K562 (cell line): ENCODE measurements at places on chromosomes 6 and 20. TPM values are rescaled to one million over a fixed set of nuclear protein-coding genes. Genes with fewer than 3 reads are reported as not detected.

DNA sequence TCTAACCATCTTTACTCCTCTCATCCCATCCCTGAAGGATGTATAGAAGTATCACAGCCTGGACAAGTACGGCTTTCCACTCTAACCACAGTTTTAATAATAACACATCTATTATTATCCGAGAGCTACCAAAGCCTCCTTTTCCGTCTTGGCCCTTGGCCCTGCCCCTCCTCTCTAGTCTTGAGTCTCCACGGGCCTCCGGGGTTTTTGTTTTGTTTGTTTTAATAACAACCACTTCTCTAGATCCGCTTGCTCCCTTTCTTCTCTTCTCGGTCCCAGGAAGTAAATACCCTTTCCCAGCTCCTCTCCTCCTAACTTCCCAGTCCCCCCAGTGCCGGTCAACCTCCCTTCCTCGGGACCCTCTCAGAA is 661 bp downstream of the LCA5 start:
- DNase-seq = peak; percentile 32

DNA sequence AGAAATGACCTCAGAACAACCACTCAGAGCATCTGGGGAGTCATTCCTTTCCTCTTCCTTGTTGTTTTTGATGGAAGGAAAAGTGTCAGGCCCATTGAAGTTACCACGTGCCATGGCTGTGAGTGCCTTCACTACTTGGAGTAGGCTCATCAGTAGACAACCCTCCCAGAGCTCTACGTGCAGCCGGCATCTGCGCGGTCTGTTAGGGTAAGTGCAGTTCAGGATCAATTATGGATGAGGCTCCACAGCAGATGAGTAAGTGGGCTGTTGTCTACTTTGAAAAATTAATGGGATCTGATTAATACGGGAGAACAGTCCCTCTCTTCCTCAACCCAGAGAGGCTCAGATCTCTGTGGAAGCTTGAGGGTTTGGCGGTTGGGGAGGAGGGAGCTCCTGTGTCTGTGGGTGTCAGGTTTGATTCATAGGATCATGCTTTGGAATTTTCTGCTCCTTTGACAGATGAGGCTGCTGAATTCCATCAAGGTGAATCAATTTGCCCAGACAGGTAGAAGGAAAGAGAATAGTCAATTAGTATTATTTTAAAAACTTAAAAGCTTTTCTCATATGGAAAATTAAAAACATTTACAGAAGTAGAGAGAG is 93.8 kb upstream of the TOX2 start:
- no peak for DNase-seq

DNA sequence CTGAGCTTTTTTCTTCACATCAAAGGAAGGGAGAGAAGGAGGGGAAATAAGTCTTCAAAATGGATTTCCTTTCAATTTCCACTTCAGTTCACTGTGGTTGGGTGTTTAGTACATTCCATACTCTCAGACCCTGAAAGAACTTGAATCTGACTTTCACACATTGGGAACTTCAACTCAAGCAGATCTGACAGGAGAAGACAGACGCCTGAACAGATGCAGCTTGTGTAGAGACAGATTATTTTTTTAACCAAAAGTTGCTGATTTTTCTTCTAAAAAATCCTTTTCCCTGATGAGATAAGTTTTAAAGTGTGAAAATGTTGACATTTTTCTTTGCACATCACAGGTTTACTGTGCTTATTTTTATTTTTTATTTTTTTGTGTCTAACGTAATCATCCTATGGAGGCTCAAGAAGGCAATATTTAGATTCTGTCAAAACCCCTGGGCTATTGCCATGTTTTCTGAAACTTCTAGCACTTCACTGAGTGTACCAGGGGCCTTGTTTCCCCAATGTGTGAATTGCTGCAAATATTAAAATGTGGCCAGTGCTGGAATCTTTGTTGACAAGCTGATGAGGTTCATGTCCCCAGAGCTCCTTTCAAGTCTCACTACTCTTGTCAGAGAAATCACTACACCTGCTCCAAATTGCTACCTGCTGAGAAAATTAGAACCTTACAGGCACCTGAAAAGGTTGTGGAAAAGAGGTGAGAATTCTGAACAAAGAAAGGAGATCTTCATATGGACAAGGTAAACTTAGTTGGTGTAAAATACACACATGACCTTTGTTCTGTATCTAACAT is 214.8 kb upstream of the BTBD3 start:
- no peak for DNase-seq

DNA sequence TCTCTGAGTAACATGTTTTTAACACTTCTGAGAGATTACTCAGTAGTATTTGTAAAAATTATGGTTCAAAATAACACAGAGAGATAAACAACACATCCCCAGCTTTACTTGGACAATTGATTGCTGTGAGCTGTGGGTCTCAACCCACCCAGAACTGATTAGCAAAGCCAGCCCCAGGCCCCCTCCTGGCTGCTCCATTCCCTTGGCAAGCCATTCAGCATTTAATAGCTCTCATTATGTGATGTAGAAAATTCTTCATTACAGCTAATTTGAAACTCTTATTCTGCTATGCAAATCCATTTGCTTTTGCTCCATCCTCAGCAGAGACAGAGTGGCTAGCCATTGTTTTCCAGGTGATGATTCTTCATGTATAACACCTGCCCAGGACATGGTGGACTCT is 16.6 kb upstream of the SIRT5 start:
- no peak for DNase-seq

DNA sequence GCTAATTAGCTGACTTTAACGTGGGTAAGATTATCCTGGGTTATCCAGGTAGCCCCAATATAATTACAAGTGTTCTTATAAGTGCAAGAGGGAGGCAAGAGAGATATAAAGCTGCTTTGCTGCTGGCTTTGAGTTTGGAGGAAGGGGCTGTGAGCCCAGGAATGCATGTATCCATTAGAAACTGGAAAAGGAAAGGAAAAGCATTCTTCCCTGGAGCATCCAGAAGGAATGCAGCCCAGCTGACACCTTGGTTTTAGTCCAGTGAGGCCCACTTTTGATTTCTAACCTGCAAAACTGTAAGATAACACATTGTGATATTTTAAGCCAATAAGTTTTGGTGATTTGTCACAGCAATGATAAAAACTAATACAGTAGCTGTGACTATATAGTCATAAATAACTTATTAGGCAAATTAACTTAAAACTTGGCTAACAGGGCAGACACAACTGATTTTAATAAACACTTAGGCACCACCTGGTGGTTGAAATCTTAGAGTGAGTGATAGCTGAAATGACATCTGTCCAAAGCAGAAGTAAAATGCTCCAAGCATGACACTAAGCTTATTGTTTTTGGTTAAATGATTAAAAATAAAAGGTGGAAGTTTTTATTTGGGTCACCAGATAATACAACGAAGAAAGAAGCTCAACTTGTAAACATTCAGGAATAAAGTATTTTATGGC is 35.6 kb downstream of the ADGRF4 start:
- DNase-seq = no peak

GRCh38 chr6:136090929-136091328 is 159.2 kb downstream of the MTFR2 start:
- no peak for DNase-seq

DNA sequence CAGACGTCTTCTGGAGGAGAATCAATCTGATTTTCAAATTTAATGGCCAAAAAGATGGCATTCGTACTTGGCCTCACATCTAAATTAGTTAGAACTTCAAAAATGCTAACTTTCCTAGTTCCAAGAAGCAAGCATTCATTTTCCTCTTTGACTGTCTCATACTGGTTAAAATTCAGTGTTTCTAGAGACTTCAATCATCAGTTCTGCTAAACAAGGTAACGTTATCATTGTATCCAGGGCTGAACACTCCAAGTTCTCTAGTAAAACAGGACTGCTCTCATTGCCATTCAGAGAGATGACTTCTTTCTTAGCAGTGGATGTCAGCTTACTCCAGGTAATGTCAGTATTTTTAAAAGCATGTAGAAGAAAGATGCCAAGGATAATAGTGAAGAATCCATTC is 34.6 kb upstream of the ENTPD6 start:
- DNase-seq = no peak

The GSTA3 gene
- not detected in 2 replicates for total RNA-seq

The TRIM10 gene
- total RNA-seq = 0.58 and 0.86 TPM in 2 replicates

The DSN1 gene
- 22.6 and 23.3 TPM in 2 replicates for total RNA-seq

The CLPSL2 gene
- total RNA-seq = not detected in 2 replicates

The TNFRSF6B gene
- total RNA-seq = not detected in 2 replicates

The STMND1 gene
- not detected in 2 replicates for total RNA-seq

The SCGN gene
- total RNA-seq = not detected in 2 replicates

The ACTR5 gene
- 13.5 and 14.8 TPM in 2 replicates for total RNA-seq

The CAPN11 gene
- 0.07 and 0.18 TPM in 2 replicates for total RNA-seq

The PDE7B gene
- not detected in 2 replicates for total RNA-seq
